ENCODE measurements at places on chromosomes 2 and 18.

DNA sequence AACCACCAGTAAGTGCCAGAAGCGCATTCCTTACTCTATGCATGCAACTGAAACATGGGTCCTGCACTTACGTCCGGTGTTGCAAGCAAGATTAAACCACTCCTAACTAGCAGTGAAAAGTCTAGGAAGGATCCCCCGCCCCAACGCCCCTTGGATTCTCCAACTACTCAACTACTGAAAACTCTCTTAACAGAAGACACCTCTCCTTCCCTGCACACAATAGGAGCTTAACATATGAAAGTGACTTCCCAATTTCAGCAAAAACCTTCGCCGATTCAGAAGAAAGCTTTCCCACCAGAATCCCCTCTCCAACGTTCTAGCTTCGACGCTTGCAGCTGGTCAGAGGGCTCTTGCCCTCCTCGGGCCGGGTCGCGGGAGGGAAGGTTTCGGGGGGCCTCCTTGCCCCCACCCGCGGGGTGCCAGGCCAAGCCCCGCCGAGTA is 578 bp downstream of the IWS1 start:
- no peak for DNase-seq

- DNase-seq: no peak
These were observed 28.7 kb upstream of the GALNT14 start for GRCh38 chr2:31166925-31167324.

DNA sequence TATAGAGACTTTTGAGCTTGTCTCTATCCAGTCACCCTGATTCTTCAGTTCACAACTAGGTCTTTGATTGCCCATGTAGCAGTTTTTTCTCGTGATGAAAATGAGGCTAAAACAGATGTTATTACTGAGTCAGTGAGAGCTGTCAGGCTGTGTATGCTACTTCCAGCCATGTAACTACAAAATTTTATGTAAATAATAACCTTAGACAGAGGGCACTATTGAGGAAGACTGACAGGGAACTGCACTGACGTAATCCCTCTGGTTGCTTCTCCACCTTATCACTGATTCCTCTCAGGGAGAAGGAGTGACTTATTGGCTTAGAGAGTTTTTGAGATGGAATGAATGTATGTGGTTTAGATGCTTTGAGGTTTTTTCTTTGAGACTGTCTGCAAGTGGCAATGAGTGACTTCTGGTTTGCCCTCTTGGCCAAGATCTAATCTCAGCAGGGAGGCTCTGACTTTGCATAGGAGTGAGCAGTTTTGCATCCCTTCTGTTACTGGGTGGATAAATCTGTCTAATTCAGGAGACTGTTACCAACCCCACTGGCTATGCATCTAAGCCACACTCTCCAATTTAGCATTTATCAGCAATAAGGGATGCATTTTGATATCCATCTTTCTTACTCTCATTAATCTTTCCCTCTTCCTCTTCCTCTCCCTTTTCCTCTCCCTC is 555.2 kb upstream of the FANCL start:
- no peak for DNase-seq

GRCh38 chr2:64120008-64120407 is 24.2 kb downstream of the PELI1 start:
- DNase-seq: no peak

DNA sequence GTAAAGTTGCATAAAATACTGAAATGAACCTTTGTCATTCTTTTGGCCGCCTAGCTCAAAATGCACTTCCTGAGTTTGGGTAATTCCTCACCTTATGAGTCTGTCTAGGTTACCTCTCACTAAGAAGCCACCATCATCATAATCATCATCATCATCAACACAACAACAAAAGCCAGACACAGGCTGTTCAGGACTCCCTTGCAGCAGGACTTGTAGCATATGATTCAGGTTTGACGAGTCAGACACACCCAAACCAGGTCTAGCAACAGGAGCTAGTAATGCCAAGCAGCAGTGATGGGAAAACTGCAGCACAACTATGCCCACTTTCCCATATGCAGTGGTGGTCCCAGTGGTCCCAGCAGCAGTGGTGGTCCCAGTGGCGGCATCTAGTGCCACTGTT is 2.8 kb upstream of the SGO2 start:
- no peak for DNase-seq

DNA sequence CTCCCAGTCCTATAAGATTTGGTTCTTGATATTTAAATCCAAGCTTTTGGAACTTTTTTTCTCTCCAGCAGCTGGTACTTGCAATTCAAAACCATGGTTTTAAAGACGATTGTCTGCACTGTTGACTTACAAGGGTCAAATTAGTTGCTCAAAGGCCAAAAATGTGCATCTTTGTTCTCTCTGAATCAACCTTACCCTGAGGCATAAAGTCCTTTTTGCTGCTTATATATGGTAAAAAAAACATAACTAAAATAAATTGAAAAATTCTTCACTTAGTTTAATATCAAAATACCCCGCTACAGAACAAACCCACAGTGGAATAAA is 592.7 kb downstream of the XIRP2 start:
- no peak for DNase-seq

DNA sequence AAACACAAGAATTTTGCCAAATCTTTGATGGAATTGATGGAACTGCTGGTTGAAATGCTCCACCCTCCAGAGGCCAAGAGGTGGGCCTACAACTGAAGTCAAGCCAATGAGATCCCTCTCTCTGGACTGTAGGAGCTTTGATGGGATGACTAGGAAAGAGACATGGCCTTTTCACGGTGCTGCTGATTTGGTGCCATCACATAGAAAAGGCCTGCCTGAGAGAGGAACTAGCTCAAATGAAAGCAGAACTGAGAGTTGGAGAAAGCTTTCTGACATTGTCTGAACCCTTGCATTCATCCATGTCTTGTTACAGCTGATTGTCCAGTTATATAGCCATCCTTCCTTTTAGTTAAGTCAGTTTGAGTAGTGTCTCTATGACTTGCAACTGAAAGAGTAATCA is 283.8 kb upstream of the LYPD1 start:
- no peak for DNase-seq

- no peak for DNase-seq
These were observed 376.2 kb upstream of the MEIS1 start for GRCh38 chr2:66058675-66059074.

DNA sequence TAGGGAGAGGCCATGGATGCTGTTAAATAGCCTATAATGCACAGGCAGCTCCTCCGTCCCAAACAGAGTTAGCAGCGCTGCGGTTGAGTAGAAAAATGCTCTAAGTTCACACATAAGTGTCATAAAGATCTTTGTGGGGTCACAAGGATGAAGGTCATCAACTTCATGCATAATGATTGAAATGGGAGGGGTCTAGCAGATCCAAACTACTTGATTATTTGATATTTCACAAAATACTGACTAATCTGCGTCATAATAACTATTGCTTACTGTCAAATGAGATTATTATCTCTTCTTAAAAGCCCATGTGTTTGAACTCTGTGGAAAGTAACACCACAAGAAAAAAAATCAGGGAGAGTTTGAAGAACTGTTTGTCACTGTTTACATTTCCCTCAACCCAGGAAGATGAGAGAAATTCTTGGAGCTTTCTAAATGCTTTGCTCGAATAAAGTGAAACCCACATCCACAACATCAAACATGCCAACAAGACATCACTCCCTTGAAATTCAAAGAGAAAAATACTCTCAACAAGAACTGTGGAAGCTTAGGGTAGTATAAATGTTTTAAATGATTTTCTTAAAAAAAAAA is 50.5 kb upstream of the CREB1 start:
- no peak for DNase-seq

DNA sequence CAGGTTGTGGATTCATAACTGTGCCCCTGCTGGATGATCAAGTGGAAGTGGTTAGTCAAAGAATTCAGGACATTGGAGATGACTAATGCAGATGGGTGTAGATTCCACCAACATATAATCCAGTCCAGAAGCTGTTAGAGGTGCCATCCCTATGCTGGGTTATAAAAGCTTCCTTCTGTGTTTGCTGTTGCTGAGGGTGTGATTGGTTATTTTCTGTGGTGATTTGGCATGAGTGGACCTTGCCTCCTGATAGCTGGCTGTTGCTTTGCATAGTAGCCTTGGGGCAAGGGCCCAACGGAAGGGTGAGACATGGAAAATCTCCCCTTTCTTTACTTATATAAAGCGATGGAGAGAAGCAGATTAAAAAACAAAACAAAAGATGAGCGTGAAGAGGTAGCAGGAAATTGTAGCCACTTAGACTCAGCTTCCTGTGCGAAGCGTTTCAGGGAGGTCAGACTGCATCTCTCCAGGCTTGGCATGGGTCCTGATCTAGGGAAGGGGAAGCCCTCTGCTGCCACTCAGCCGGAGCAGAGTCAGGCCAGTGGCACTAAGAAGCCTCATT is 190.4 kb downstream of the FMNL2 start:
- DNase-seq: no peak

- no peak for DNase-seq
These were observed 64.6 kb downstream of the TMEM17 start for GRCh38 chr2:62441421-62441820.

DNA sequence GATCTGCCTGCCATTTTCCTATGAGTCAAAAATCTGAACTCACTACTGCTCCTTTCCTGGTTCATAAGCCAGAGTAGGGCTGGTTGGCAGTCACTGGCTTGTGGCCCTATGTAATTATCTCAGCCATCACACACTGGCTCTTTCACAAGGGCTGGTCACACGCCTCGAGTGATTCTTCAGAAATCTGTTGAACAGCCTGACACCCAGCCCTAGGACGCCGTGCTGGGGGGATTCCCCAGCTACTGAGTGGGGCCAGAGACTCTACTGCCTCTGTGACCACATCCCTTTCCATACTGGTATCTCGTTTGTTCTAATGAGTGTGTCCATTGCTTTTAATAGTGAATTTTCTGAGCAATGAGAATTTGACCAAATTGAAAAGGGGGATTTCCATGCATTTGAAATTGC is 45.8 kb upstream of the RBM44 start:
- peak; percentile 44 for DNase-seq

DNA sequence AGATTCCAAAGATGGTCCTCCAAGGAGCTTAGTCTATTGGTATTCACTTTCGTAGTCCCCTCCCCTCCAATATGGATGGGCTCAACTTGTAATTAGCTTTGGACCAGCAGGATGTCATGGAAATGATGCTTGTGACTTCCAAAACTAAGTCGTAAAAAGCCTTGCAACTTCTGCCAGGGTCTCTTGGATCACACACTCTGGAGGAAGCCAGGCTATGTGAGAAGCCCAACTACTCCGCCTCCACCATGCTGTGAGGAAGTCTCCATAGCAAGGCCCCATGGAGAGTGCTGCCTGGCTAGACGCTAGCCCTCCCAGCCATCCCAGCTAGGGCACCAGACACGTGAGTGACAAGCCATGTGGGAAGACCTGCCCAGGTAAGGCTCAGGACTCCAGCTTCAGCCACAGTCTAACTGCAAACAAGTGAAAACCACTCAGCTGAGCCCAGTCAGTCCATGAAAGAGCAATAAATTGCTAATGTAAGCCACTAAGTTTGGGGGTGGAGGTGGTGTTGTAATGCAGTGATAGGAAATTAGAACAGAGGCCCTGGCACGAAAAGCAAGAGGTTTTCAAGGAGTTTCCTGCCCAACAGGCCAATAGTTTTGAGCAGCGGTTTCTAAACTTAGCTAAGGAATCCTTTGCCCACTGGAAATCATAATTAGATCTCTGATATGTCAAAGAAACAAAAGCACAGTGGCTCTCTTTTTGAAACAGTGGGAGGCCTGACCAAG is 77.5 kb upstream of the GLI2 start:
- no peak for DNase-seq

- DNase-seq: no peak
These were observed 241.4 kb downstream of the NCKAP5 start for GRCh38 chr2:133326652-133327397.

DNA sequence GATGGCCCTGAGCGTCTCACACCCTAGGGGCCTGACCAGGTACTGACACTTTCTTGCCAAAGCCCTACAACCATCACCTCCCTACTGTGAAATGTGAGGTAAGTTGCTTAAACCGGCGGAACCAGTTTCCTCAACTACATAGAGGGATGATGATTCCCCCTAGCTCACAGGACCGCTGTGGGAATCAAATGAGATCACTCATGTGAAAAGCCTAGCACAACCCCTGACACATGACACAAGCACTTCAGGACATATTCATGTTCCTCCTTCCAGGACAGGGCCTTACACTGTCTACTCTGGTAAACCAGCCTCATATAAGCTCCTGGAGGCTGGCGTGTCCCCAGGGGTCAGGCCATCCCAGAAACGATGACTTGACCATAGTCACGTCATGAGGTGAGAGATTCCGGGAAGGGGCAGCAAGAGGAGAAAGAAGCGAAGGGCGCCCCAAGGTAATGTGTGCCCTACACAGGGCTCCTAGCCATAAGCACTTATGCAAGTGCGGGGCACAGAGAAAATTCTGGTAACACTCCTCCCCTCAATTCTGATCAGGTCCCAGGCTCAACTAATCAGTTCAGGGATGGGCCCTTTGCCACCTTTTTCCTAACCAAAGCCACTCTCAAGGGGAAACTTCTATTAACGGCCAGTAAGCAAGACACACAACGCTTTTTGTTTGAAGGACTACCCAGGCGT is 49.5 kb downstream of the C2orf42 start:
- no peak for DNase-seq

DNA sequence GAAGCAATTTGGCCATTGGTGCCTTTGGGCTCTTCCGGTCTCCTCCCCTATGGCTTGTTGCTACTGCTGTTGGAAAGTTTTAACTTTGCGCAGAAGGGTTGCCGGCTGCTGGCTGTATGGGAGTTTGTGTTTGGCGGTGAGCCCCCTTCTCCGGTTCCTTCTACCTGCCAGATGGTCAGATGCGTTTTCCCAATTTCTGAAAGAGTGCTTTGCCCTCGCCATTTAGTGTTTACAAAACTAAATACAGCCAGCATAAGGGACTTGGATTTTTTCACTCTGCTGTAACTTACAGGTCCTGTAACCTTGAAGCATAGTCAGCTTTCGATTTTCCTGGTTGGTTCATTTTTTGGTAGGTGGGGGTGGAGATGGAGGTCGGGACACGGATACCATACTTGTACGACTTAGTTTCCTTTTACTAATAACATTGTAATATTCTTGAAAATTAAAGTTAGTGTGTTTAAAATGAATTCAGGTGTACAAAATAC is 604 bp downstream of the COQ10B start:
- DNase-seq: no peak

- no peak for DNase-seq
These were observed 111.1 kb downstream of the SGPP2 start for GRCh38 chr2:222535477-222535876.

- DNase-seq: no peak
These were observed 36.7 kb downstream of the PRKD3 start for GRCh38 chr2:37287966-37288365.

DNA sequence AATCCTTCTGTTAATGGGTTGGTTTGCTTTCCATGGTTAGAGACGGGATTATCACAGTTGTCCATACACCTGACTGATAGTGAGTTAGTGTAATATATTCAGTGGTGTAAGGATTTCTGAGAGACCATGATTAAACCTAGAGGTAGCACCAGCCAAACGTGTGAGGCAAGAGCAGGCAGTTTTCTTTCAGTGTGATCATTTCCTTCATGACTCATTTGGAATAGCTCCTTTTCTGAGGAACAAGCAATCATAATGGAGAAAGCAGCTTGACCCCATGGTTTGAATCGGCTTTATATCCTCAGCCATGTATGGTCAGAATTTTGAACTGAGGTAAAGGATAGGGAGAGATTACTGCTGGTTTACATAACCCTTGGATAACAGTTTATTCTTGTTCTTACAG is 2.9 kb downstream of the MXD1 start:
- DNase-seq: no peak

Measured in activated CD8-positive, alpha-beta memory T cell treated with anti-CD3 and anti-CD28 coated beads for 48 hours (primary cell).